ENCODE measurements at places on chromosomes 7 and 10.

DNA sequence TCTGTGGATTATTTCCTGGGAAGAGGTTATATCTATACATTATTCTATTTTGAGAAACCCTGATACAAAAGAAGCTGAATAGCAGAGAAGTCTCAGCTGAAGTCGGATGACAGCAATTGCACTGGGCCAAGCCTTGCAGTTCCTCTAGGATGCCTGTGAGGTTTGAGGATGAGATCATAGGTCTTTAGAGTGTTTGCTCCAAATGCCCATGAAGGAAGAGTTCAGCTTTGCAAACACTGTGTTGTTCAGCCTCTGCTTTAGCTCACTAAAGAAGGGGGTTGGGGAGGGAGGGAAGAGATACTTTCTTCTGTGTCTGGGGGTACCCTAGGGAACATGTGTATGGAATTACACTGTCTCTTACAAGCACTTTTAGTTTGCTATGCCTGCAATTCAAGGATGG, 282.5 kb upstream of the NRP1 start:
- H3K36me3 ChIP-seq, result peaks cover 16% of the 10 kb centered on the region
- peaks cover 29% of the 10 kb centered on the region for H3K4me1 ChIP-seq
- no peaks in the 10 kb centered on the region for H3K27me3 ChIP-seq
- no peak for DNase-seq

DNA sequence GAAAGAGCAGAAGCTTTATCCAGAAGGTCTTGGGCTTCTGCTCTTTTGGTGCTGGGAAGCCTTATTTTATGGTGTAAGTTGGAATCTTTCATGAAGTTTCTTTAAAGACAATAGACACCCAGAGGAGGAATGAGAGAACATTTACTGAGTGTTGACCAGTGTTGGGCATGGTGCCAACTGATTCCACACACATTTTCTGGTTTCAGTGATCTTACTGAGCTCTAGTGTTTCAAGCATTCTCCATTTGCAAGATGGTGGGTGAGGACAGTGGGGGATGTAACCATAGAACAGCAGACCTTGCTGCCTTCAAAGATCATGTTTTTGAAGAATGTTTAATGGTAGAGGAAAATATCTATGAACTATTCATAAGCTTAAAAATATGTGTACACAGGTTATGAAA, 114.6 kb downstream of the LRMDA start:
- peaks cover 4% of the 10 kb centered on the region for H3K27me3 ChIP-seq
- H3K36me3 ChIP-seq, result peaks cover 11% of the 10 kb centered on the region
- no peak overlapping the region for H3K27ac ChIP-seq

- H3K27ac ChIP-seq, result peak overlapping the region; percentile 54
- peaks cover 9% of the 10 kb centered on the region for H3K4me1 ChIP-seq
- DNase-seq, result no peak
- H3K36me3 ChIP-seq, result peaks cover 56% of the 10 kb centered on the region
- no peak overlapping the region for H3K4me3 ChIP-seq
- peaks cover 2% of the 10 kb centered on the region for H3K27me3 ChIP-seq
Observed at GRCh38 chr7:44408596-44408995, 81.9 kb downstream of the NUDCD3 start.

DNA sequence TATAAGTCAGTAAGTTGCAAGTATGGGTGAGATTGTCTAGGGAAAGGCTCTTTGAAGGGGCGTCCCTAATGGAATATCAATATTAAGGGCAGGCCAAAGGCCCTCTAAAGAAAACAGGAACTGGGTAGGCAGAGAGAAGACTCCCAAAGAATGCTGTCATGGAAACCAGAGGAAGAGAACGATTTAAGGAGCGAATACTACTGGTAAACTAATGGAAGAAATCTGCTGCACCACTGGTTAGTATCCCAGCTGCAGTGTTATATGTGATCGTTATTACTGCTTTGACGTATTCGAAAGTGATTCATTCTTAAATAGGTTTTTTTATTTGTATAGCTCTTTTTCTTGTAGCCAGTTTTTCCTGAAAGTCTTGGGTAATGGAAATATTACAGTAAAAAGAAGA, 1.3 kb downstream of the CASP2 start:
- H3K36me3 ChIP-seq, result peaks cover 47% of the 10 kb centered on the region
- H3K4me3 ChIP-seq, result peak overlapping the region; percentile 98
- peak overlapping the region; percentile 85 for H3K27ac ChIP-seq
- peaks cover 41% of the 10 kb centered on the region for H3K4me1 ChIP-seq
- DNase-seq, result no peak

- H3K4me1 ChIP-seq, result no peaks in the 10 kb centered on the region
- H3K36me3 ChIP-seq, result peaks cover 5% of the 10 kb centered on the region
- H3K27me3 ChIP-seq, result peaks cover 4% of the 10 kb centered on the region
- no peak overlapping the region for H3K27ac ChIP-seq
Observed at GRCh38 chr7:38006559-38006958, 86.1 kb downstream of the EPDR1 start.

DNA sequence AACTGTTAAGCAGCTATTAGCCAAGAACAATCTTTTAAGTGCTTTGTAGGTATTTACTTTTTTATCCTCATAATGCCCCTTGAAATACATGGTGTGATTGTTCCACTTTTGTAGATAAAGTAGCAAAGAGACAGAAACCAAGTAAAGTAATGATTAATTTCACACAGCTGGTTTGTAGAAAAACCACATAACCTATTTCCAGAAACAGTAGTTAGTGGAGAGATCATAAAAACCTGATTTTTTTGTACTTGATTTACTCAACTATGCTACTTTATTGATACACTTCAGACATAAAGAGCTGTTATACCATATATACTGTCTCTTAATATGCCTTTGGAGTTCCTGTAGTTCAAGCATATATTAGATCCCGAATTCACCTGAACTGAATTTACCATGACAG, 118.4 kb downstream of the SEMA3A start:
- no peak for DNase-seq
- H3K27me3 ChIP-seq, result no peaks in the 10 kb centered on the region
- H3K27ac ChIP-seq, result no peak overlapping the region
- H3K36me3 ChIP-seq, result no peaks in the 10 kb centered on the region
- peaks cover 9% of the 10 kb centered on the region for H3K4me1 ChIP-seq

GRCh38 chr10:126459878-126460481, 71.7 kb upstream of the ADAM12 start:
- no peak overlapping the region for H3K4me3 ChIP-seq
- DNase-seq, result no peak
- no peaks in the 10 kb centered on the region for H3K36me3 ChIP-seq
- H3K4me1 ChIP-seq, result peaks cover 27% of the 10 kb centered on the region

- no peaks in the 10 kb centered on the region for H3K36me3 ChIP-seq
- DNase-seq, result no peak
- H3K4me1 ChIP-seq, result no peaks in the 10 kb centered on the region
Observed at GRCh38 chr7:64618785-64619456, 47.0 kb upstream of the ZNF107 start.

DNA sequence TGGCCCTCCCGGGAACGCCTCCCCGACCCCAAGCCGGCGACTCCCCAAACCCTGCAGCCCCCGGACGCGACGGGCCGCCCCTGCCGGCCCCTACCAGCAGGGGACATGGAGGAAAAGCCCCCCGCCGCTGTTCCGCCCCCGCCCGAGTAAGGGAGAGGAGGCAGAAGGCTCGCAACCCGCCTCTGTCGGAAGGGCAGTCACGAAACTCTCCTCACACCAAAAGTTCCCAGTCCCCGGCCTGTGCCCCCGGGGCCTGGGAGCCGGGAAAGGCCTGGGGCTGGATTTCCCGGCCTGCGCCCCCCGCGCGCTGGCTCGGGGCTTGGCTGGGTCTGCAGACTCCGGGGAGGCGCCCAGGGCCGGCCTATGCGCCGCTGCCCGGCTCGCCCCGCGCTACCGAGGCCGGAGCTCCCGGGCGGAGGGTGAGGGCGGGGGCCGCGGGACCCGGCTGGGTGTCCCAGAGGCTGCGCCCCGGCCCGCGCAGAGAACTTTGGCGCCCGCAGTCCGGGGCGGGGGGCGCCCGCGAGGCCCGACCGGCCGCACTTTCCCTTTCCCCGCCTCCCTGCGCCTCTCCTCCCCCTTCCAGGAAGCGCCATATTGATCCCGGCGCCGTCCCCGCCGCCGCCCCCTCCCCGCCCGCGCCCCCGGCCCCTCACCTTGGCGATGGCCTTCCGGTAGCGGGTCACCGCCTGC, 728 bp downstream of the PARD3 start:
- H3K27ac ChIP-seq, result no peak overlapping the region
- no peaks in the 10 kb centered on the region for H3K36me3 ChIP-seq
- H3K27me3 ChIP-seq, result peaks cover 21% of the 10 kb centered on the region
- H3K4me3 ChIP-seq, result peak overlapping the region; percentile 92
- DNase-seq, result peak; percentile 72

DNA sequence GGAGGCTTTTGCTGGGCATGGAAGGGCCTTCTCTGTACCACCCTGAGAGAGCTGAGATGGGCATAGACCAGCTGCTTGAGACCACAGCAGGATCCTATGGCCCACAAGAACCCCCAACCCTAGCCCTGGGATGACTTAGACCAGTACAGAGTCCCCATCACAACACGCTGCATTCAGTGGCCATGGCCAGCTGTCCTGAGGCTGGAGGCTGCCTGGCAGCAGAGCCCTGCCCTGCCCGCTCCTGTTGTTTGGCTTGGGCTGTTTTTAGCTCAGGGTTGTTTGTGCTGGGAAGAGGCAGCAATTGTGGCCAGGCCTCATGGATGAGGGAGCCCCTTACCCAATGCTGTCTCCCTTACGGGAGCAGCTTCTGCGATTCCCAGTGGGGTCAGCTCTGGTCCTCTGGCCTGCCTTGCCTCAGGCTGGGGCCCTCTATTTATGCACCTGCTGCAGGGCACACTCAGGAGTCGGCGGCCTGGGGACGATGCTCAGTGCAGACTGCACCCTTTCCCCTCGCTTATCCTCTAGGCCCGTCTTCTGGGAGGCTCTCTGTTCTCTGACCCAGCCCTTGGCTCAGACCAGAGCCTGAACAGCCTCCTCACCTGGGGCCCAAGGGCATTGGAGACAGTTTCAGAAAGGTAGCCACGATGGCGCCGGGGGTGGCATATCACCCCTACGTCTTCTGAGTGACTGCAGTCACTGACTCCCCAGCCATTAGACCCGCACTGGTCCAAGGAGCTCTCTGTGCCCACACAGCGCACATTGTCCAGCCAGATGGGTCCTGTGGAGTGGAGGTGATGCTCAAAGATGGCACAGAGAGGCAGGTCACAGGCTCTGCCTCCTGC, 6.3 kb downstream of the LOXL4 start:
- no peak for DNase-seq
- no peak overlapping the region for H3K27ac ChIP-seq
- H3K4me1 ChIP-seq, result peaks cover 32% of the 10 kb centered on the region
- H3K36me3 ChIP-seq, result no peaks in the 10 kb centered on the region
- no peak overlapping the region for H3K4me3 ChIP-seq

DNA sequence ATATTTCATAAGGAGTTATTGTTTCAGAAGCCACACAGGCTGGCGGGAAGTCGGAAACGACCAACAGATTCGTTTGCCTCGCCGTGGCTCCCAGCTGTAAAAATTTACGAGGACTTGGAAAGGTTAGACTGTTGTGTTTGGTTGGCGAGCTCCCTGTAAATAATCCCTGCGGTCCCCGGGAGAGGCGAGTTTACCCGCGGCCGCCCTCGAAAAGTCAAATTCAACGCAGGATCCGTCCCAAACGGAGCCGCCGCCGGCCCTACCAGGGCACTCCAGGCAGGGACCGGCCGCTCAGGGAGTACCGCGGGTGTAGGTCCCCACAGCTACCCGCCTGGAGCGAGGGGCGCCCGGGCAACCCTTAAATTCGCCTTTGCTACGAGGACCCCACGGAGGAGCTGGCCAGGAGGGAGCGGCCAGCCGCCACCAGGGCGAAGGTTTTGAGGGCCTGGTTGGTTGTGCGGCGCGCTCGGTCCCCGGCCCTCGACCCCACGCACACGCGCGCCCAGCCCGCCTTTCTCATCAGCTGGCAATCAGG, 726 bp upstream of the HOXA9 start:
- peaks cover 28% of the 10 kb centered on the region for H3K4me1 ChIP-seq
- H3K36me3 ChIP-seq, result peaks cover 72% of the 10 kb centered on the region
- H3K27ac ChIP-seq, result peak overlapping the region; percentile 99
- H3K4me3 ChIP-seq, result peak overlapping the region; percentile 97
- H3K27me3 ChIP-seq, result peaks cover 13% of the 10 kb centered on the region

DNA sequence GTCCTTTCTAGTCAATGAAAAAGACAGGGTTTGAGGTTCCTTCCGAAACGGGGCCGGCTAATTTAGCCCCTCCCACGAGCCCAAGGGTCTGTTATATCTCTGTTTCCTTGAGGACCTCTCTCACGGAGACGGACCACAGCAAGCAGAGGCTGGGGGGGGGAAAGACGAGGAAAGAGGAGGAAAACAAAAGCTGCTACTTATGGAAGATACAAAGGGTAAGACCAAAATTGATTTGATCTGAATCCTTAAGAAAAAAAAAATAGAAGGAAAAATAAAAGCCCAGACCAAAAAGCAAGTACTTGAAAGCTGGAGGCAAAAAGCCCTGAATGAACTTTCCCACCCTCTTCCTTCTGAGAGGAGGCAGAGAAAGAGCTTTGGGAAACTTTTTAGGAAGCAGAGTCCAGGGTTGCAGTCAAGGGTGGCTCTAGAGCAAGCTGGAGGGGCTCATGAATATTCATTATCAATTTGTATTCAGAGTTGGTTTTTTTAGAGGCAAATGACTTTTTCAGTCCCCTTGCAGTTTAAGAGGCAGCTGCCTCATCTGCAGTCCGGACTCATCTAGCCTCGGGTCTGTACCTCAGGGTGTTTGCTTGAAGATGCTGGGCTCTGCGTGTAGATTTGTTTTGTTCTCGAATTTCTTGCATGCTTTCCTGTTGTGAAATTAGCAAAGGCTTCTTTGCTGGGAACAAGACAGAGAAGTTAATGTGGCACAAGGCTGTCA, at the start of gene ENTPD1:
TSS of gene ENTPD1 (plus strand) at position 123 of the 721 bp plus-strand sequence. CDS start at position 200, 77 bp downstream.
- H3K36me3 ChIP-seq, result no peaks in the 10 kb centered on the region
- H3K27ac ChIP-seq, result peak within 1 kb of the TSS; percentile 5
- peaks cover 29% of the 10 kb centered on the region for H3K4me1 ChIP-seq
- H3K4me3 ChIP-seq, result peak within 1 kb of the TSS; percentile 83

GRCh38 chr10:97119058-97119745, 66.6 kb downstream of the SLIT1 start:
- no peak overlapping the region for H3K27ac ChIP-seq
- no peak overlapping the region for H3K4me3 ChIP-seq
- no peak for DNase-seq
- H3K4me1 ChIP-seq, result peaks cover 25% of the 10 kb centered on the region
- no peaks in the 10 kb centered on the region for H3K36me3 ChIP-seq
- peaks cover 14% of the 10 kb centered on the region for H3K27me3 ChIP-seq

Measured in nephron progenitor cell (in vitro differentiated cells).